CD4-positive, alpha-beta T cell treated with Interleukin-6 at 100 ng/mL for 8 hours (primary cell): ENCODE measurements at places on chromosomes 16 and 17.
A peak's percentile ranks its signal among the peaks of the same experiment; 100 is the strongest.

DNA sequence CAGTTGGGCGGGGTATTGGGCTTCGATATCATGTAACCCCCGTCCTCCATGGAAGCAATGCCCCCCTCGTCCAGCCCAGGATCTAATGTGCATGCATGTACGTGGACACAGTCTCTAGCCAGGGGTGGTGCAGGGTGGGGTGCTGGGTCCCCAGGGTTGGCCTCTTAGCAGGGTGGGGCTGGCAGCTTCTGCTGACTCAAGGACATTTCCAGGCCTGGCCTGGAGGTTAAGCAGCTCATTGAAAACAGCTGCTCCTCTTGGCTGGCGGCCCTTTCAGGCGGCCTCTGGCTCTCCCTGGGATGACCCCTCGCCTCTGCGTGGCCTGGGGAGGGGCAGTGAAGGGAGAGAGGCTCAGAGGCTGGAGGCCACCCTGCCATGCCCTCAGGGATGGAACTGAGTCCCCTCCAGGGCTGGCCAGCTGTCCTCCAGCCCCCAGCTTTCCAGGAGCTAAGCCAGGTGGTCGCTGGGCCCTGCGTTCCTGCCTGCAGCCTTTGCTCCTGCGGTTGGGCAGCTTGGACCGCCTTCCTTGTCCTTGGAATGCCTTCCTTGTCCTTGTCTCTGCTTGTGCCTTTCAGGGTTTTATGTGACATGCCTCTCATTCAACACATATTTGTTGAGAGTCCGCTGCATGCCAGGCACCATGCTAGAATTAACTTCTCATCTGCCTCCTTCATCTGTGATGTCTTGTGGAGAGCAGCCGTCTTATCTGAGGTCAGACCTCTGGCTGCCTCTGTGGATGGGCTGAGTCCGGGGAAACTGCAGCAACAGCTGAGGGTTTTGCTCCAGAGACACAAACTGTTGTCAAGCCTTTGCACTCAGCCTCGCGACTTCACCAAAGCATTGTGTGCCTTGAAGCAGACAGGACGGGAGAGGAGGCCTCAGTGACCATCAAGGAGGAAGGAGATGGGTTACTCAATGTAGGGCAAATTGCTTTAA, 26.6 kb downstream of the MRC2 start:
- DNase-seq = no peak

DNA sequence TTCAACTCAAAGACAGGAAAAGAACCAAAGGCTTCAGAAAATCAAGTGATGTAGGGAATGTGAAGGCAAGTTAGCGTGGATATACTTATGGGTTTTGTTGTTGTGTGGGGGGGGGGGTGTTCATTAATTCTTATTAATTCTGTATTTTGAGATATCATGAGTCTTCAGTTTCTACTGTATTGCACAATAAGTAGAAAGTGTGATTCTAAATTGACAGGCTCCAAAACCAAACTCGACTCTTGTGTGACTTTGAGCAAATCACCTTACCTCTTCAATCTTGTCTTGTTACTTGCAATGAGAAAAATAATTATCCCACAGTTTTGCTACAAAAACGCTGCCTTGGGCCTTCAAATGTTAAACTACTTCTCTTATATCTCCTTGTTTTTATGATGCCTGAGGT, 453.9 kb upstream of the GOT2 start:
- no peak for DNase-seq

DNA sequence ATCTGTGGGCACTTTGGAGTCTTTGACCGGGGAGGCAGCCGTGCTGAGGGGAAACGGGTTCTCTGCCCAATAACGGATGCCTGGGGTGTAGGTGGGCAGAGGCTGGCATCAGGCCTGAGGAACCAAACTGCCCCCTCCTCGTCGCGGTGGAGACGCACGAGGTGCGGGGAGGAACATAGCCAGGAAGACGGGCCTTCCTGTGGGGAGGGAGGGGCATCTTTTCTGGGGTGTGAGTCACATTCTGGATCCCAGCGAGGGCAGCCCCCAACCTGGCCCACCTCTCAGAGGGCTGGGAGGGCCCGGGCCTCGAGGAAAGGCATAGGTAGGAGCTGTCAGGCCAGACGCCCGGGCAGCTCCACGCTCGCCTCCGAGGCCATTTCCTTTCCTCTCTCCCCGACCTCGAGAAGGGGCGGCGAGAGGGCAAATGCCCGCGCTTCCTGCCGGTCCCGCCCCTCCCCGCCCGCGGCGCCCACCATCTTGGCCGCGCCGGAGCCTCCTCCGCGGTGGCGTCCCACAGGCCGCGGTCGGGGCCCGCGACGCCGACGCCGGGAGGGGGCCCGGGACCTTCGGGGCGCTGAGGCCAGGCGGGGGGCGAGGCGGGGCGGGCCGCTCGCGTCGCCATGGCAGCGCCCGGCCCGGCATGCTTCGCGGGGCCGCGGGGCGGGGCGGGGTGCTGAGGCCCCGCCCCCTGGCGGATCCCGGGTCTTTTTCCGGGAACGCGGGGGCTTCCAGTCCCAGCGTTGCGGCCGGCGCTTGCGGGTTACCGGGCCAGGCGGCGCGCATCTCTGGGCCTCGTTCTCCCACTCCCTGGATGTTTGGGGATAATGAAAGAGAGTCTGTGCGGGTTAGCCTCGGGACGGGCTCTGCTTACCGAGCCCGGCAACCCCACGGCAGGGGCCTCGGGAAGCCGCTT, 13.2 kb downstream of the RAI1 start:
- peak; percentile 59 for DNase-seq

DNA sequence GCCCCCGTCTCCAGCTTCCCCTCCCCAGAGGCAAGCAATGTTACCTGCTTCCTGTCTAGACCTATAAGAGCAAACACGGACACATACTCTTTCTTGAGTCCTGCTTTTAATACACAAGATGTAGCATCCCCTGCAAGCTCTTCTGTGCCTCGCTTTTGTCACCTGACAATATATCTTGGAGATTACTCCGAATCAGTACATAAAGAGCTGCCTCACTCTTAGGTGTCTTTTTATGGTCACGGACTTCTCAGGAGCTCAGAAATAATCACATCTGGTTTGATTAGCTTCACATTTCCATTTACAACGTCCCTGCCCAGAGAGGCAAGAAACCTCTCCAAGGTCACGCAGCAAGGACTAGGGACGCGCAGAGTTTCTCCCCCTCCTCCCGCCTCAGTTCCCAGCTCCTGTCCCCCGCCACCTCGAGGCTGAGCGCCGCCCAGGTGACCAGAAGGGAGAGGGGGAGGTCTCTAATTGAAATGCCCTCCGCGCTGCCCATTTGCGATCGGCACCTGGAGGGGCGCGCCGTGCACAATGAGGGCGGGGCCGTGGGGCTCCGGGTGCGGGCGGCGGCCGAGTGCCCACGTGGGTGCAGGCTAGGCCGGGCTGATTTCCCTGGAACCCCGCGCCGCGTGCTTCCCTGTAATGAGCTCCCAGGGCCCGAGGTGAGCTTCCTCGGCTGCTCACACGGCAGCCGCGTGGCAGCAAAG, 13.8 kb upstream of the SEZ6 start:
- no peak for DNase-seq

DNA sequence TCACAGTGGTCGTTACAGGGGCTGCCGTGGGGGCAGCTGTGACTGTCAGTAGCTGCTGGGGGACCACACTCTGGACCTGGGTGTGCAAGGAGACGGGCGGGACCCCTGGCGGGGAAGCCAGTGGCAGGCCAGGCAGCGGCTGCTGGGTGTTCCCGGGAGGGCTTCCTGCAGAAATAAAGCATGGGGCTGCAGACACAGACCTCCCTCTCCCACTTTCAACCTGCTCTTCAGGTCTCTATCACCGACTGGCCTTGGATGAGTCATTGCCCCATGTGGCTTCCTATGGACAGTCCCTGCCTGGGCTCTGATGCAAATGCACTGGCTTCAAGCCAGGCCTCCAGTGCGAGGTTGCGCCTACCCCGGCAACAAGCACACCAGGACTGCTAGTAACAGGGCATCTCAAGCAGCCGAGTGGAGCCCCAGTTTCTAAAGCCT, 17.2 kb downstream of the SREBF1 start:
- peak; percentile 74 for DNase-seq

- no peak for DNase-seq
Measured at GRCh38 chr17:48645639-48646182, 19.6 kb upstream of the HOXB9 start.

- no peak for DNase-seq
Measured at GRCh38 chr17:13419676-13420075, 182.1 kb downstream of the HS3ST3A1 start.

- DNase-seq = no peak
Measured at GRCh38 chr17:71304498-71305158, 816.2 kb upstream of the SOX9 start.

GRCh38 chr17:28717578-28718332, at the start of gene RAB34:
Gene RAB34, minus strand, starts transcription at chr17:28717868. Its CDS starts 602 bp downstream, at chr17:28717266.
- no peak for DNase-seq

DNA sequence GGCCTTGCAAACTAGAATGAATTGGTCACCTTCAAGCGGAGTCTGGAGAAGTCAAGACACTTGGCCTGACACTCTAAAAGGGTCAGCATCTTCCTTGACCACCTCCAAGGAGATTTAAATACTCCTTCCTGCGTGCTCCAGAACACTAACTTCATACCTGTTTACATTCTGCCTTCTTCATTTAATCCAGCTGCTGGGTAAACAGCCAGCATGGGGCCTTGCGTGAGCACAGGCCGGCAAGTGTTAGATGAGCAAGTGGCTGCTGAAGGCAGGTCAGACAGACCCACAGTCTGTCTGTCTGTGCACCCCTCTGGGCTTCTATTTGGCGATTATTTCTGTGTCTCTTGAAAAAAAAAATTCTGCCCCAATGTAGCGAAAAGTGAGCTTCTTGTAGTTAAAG, 153.8 kb downstream of the MSI2 start:
- DNase-seq = no peak

- DNase-seq = no peak
Measured at GRCh38 chr16:53999841-54000240, 286.7 kb downstream of the IRX3 start.

DNA sequence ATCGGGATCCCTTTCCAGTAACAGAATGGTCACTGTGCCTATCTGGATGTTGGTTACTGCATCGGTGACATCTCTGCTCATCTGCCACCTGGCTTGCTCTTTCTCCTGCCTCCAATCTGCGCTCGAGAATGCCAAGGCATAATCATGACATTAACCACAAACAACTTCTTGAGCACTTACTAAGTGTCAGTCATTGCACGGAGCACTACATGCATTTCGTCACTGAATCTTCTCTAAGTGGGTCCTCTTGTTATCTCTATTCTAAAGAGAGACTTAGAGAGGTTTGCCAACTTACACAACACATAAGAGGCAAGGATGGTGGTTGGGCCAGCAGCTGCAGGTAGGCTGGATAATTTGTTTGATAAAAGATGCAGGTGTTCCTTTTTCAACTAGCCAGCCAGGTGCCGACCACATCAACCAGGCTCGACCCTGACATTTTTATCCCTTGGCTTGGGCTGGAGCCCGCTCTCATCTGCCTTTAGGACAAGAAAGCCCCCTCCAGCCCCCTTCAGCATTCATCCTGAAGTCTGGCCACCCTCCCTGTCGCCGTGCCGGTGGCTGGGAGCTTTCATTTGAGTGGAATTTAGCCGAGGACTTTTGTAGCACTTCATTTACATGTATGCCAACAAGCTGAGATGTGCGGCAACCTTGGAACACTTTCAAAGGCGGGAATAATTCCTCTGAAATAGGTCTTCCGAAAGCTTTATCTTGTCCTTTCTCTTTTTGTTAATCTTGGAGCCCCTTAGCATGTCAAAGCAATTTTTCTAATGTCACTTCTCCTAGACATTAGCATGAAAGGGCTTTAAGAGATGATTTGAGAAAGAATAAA, 89.3 kb upstream of the NKD1 start:
- no peak for DNase-seq

- DNase-seq = no peak
Measured at GRCh38 chr17:6067060-6067459, 3.1 kb upstream of the WSCD1 start.

DNA sequence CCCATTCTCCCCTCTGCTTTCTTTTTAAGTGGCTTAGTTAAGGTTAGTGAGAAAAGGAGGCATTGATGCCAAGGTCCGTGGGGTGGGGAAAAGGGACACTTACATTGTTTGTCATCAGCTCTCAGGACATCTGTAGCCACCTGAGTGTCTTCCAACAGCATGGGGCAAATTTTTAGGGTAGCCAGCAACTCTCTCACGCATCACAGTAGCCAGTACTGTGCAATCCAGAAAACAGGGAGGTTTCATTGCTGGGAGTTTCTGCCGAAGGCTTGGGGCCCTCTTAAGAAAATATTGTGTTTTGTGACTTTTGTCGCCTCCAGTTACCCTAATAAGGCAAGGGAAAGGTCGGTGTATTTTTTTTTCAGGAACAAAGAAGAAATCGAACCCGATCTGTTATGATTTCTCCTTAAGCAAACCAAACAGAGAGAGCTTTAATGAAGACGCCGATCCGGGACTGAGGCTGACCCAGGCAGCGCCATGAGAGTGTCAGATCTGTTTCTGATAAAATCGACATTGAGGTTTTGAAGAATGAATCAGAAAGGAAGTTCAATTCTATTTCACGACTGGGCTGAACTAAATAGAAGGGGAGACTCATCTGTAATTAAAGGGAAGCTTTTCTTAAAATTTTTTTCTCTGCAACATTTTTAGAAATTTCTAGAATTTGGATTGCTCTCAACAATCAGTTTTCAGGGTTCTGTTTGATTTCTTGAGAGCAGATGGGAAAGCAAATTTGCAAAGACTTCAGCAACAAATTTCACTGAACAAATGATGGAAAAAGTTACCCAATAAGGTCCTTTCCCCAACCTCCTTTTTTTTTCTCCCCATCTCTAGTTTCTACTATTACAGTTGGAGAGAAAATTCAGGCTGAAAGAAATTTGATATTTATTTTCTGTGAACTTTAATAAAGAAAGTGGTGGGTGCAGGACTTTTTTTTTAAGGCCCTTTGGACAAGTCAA, 144.7 kb upstream of the IRX3 start:
- no peak for DNase-seq

DNA sequence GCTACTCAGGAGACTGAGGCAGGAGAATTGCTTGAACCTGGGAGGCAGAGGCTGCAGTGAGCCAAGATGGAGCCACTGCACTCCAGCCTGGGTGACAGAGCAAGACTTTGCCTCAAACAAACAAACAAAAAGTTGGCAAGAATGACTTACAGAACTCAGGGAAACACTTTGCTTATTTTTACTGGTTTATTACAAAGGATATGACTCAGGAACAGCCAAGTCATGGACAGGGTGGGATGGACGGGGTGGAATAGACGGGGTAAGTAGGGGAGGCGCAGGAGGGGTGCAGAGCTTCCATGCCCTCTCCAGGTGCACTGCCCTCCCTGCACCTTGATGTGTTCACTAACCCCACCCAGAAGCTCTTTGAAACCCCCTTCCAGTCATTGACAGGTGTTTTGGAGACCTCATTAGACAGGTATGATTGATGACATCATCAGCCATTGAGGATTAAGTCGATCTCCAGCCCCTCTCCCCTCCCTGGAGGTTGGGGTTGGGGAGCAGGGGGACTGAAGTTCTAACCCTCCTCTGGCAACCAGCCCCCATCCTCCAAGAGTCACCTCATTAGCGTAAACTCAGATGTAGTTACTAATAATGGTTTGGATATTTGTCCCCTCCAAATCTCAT, 41.3 kb upstream of the ZCCHC14 start:
- no peak for DNase-seq

DNA sequence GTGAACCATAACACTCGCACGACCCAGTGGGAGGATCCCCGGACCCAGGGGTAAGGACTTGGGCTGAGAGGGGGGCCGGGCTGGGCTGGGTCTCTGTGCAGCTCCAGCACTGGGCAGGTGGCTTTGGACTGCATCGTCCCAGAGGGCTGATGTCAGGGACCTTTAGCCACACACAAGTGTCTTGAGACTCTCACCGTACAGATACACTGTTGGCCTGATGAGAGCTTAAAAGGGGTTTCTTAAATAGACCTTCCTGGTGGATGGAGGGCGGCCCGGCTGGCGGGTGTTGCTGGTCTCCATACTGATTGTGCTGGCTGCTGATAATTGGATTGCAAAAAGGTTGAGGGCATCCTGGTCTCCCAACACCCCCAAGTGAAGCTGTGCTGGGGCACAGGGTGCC, 21.7 kb upstream of the CLEC18A start:
- no peak for DNase-seq
